ENCODE measurements at places on chromosomes 3 and 15.
A peak's percentile ranks its signal among the peaks of the same experiment; 100 is the strongest.

DNA sequence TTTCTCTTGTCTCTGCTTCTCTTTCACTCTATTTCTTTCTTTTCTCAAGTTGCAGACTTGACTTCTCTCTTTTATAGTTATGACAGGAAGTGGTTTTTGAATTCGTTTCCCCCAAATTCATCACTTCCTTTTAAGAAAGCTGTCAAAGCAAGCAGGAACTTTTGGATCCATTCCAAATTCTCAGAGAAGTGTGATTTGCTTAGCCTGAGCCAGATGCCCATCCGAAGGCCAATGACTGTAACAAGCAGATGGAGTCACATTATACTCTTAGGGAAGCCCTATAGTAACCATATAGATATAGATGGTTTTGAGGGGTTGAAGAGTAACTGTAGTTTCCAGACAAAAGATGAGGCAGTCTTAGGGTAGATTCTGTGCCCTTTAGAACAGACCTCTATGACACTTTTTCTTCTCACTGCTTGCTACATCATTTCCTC lies 592.0 kb upstream of the KCNMB2 start:
- no peak for DNase-seq

- DNase-seq = no peak
Measured at GRCh38 chr3:60277361-60277800, 973.9 kb downstream of the FHIT start.

DNA sequence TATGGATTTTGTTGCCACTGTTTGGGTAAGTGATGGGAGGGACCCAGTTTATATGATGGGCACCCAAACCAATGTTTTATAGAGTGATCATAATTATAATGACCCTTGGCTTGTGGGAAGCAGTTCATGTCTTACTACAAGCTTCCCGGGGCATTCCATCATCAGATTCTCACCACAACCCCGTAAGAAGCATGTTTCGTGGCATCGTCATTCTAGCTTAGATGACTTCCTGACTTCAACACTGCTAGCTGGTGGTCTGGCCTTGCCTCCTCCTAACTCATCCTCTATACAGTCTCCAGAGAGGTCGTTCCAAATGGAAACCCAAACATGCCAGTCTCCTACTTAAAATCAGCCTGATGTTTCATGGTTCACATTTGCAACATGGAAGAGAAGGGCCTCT lies 226.9 kb downstream of the ADAMTS9 start:
- no peak for DNase-seq

- DNase-seq = no peak
Measured at GRCh38 chr15:78317145-78317836, 17.9 kb upstream of the SKIC8 start.

DNA sequence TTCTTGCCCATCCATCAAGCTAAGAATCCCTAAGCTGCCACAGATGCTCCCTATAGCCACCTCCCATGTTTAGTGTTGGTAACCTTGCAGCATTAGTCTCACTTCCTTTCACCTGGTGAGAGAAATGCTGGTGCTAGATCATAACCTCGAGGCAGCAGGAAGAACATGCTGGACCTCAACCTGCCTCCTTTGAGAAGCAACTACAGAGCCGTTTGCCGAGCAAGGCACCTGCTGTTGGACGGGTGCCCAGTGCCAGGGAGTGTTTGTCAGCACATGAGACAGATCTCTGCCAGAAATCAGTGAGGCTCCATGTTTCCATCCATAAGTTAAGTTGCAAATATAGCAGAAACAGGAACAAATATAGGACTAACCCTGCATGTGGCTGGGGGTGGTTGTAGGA lies 955.7 kb downstream of the TUSC7 start:
- DNase-seq = no peak

- no peak for DNase-seq
Measured at GRCh38 chr15:32831485-32831884, 113.7 kb downstream of the GREM1 start.

- DNase-seq = no peak
Measured at GRCh38 chr15:24678485-24678884, 2.9 kb downstream of the NPAP1 start.

DNA sequence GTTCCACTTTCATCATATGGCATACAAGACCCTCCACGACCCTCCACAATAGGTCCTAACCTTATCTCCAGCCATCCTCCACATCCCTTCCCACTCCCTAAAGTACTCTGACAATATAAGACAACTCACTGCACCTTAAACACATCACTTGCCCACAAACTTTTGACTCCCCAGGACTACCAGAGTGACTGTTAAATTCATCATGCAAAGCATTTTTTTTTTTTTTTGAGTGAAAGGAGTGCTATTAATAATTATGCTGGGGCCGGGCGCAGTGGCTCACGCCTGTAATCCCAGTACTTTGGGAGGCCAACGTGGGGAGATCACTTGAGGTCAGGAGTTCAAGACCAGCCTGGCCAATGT lies 55.8 kb downstream of the OSBPL10 start:
- DNase-seq = no peak

DNA sequence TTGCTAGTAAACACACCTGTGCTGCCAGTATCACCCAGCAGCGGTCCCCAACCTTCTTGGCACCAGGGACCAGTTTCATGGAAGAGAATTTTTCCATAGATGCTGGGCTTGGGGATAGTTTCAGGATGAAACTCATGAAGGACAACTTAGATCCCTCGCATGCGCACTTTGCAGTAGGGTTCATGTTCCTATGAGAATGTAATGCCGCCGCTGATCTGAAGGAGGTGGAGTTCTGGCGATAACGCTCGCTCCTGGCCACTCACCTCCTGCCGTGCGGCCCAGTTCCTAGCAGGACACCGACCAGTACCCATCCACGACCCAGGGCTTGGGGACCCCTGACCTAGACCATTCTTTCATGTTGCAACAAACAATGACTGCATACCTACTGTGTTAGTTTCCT lies 89.7 kb downstream of the TOP2B start:
- no peak for DNase-seq

- no peak for DNase-seq
Measured at GRCh38 chr3:11444404-11444803, 172.2 kb downstream of the ATG7 start.

DNA sequence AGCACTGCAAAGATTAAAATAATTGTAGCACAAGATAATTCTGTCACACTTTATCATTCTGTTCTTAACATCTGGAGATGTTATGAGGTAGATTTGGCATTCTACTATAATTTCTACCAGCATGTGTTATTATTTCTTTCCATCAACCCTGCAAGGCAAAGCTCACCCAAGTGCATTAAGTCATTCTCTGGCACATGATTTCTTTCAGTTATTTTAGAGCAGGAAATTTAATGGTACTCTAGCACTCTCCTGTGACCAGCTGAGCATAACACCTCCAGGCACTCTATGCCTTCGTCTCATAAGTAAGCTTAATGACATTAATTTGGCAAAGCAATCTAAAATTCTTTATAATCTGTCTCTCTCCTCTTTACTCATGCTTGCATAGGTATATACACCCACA lies 300.2 kb upstream of the GPR149 start:
- DNase-seq = peak; percentile 38

GRCh38 chr3:2940062-2940461 lies 170.1 kb downstream of the IL5RA start:
- DNase-seq = no peak

DNA sequence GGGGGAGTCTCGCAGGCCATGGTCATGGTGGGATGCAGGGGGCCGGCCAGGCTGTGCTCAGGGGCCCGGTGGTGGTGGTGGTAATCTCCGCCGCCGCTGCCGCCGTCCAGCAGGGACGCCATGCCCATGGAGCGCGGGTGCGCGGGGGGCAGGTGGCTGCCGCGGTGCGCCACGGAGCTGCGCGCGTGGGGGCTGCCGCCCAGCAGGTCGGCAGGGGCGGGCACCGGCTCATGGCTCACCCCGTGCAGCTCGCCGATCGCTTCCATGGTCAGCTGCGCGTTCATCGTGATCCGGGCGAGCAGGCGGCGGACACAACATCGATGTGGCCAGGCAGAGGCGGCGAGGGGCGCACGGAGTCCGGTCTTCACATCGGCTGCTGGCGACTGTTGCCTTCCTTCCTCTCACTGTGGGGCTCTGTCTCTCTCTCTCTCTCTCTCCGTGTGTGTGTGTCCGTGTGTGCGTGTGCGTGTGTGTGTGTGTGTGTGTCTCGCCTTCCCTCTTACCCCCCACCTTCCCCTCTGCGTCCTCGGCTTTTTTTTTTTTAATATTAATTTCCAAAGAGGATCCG lies 451 bp downstream of the ONECUT1 start:
- DNase-seq = no peak

DNA sequence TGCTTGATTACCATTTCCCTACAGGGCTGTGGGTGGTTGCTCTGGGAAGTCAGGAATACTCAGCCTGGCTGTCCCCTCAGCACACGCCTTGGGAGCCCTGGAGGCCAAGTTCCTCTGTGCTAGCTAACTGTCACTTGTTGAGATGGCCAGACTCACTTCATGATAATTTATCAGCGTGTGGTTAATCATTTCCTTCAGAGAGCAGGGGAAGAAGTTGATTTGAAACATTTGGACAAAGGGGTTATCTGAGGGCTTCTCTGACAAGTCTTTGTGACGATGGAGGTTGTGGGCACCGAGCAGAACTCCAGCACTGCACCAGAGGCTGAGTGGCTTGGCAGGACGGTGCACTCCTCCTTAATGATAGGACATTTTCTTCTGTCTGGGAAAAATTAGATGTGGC lies 61.9 kb downstream of the WHAMM start:
- no peak for DNase-seq

- no peak for DNase-seq
Measured at GRCh38 chr3:51559411-51559888, 20.9 kb downstream of the RAD54L2 start.

DNA sequence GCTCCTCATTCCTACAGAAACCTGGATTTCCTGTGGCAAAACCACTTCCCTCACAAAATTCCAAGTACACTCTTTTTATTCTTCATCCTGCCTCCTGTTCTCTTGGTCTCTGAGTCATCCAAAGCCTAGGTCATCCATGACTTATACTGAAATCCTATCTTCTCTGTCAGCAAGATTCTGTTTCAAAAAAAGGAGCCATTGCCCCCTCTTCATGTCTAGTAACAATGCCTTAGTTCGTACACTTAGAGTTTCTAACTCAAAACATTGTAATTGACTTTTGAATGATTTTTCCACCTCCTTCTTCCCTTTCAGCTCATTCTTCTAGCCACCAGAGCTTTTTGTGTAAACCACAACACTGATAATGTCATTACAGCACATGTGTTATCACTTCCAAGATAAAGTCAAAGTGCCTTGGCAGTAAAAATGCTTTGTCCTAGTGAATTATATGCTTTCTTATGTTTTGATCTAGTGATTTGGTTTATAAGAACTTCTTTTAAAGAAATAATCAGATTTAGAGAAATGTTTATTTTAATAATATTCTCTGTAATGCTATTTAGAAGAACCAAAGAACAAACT lies 256.5 kb upstream of the NECTIN3 start:
- no peak for DNase-seq

GRCh38 chr15:90086868-90087268 lies 15.4 kb downstream of the IDH2 start:
- peak; percentile 68 for DNase-seq

DNA sequence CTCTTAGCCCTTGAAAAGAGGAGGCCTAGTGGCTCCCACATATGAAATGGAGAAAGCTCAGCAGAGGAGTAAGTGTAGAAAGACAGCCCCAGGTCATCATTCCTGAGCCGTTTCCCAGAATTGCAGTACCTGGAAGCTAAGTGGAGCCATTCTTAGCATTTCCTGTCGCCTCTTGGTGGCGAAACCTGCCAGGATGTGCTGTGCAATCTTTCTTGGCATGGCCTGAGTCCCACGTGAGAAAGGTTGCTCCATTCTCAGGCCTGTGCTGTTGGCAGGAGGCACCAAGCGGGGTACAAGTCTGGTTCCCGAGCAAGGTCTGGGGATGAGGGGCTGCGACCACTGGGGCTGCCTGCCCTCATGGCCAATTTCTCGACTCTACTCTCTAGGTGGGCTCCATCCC lies 207.2 kb upstream of the TPM1 start:
- DNase-seq = no peak

DNA sequence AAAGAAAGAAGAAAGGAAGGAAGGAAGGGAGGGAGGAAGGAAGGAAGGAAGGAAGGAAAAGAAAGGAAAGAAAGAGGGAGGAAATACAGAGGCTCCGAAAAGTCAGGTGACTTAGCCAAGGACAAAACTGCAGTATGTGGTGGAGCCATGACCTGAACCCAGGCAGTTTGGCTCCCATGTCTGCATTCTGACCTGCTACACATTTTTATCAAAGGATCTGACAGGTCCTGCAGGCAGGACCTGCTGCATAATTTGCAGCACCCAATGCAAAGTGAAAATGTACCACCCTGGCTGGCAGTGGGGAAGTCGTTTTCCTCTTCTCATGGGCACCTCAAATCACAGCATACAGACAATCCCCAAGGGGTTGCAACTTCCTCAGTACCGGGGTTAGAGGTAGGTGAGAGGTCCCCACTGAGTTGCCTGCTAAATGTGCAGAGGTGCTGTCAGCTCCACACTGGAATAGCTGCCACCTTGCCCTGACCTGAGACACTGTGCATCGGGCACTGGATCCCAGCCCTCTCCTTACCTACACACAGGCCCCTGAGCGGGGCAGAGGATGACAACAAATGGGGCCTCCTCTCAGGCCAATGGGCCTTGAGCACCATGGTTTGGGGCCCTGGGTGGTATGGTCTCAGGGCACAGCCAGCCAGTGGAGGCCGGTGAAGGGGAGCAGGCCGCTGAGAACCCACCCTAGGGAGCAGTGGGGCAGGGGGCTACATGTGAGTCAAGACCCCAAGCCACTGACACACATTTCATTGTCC lies 175.1 kb downstream of the SHQ1 start:
- DNase-seq = no peak

- DNase-seq = no peak
Measured at GRCh38 chr15:70605606-70606410, 157.6 kb downstream of the UACA start.

DNA sequence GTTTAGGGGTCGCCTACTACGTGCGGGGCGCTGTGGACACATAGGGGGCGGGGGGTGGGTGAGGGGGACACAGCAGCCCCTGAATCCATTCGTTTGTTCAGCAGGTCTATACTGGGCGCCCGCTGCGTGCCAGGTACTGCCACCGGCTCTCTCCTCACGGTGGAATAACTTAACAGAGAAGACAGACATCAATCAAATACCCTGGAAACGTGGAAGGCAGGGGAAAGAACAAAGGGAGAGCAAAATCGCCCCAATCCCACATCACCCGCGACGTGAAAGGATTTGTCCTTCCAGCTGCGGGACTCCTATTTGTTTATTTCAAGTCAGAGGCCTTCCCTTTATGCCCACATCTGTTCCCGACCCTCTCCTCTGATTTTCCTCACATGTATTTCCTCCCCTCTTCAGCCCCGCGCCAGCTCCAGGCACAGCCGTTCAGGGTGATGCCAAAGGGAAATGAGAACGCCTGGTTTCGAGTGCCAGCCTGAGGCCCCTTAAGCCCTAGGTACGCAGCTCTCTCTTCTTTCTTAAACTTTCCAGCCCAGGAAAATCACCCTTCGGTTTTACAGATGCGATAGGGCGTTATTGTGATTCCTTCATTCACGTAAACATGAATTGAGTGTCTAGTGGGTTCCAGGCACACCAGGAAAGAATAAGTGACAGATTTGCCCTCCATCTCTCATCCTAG lies 726 bp upstream of the PROK2 start:
- DNase-seq = no peak

- DNase-seq = no peak
Measured at GRCh38 chr3:46932455-46933225, 43.9 kb downstream of the CCDC12 start.

Measured in D341Med (cell line).